ENCODE measurements at places on chromosomes 1 and 21.

DNA sequence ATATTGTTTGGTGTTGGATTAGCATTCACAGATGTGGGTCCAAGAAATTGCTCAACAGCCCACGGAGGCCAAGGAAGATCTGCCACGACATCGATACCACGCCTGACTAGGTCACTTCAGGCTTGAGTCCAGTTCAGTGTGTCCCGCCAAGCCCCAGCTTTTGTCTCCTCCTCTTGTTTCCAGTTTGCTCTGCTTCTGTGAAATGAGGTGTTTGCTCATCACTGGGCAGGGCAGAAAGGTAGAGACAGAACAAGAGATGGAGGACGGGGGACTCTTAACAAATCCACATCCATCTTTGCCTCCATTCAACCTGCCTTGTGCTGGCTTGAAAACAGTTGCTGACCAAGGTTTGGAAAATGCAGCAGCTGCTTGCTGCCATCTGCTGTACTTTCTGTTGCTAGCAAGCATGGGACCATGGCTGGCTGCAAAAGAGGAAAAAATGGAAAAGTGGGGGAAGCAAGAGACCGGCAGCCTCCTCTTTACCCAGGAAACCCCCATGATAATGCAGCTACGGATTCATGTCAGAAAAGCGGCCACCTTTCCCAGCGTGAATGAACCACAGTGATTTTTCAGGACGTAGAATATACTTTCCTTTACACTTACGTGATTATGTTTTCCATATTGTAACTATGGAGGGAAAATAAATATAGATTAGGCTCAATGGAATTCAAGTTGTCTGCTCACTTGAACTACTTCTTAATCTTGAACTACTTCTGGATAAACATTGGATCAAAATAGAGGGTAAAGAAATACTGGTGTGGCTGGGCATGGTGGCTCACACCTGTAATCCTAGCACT is 80.2 kb upstream of the GREM2 start:
- DNase-seq: peak; percentile 43

DNA sequence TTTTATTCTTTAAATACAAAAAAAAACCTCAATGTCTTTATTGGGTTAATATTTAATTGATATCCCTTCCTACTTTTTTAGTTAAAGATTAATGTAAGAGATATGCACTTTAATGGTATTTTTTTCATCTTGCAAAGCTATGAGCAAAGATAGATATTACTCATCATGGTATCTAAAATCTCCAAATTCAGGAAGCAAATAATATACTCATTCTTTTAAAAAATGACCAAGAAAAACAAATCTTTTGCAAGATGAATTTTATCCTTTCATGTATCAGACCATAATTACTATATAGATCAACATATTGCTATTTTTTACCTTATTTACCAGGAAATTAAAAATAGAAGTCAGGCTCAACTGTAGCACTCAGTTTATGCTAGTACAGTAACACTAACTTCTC is 330.4 kb downstream of the KCNT2 start:
- DNase-seq: no peak

GRCh38 chr1:12461754-12462153 is 156.3 kb downstream of the DHRS3 start:
- DNase-seq: no peak

DNA sequence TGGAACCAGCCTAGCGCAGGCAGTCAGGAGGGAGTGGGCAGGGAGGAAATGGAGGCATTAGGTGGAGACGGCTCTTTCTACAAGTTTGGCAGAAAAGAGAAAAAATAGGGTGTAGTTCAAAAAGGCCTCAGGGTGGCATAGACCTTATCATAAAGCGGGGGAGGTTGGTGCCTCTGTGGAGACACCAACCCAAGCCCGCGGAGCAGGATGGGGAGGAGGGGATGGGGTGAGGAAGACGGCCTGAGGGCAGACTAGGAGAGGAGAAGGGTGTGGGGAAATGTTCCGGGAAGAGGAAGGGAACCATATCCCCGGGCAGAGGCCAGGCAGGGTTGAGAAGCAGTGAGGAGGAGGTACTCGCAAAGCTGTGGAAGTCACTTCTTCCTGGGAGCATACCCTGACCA is 17.4 kb upstream of the SHE start:
- DNase-seq: no peak

GRCh38 chr1:197725044-197725443 is 50.2 kb downstream of the DENND1B start:
- DNase-seq: no peak

DNA sequence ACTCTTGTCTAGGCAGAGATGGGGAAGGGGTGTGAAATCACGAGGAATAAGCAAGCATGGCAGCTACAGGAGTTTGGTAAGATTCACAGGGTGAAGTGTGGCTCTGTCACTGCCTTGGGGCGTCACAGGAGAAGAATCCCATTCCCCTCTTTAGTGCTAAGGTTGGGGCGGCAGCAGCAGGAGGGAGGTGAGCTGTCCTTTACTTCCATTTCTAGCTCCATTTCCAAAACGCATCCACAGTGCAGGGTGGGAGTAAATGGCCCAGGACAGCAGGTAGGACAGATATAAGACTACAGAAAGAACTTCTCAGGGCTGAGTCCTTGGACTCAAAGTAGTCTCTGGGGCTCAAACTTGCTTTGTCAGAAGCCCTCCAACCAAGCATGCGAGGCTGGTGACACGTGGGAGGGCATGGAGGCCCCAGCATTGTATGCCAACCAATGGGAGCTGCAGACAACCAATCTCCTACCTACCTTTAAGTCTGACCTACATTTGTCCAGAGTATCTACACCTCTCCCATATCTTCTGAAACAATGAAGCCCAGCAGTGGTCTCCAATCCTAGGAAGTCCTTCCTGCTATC is 8.5 kb downstream of the MEF2D start:
- no peak for DNase-seq

- DNase-seq: no peak
Measured at GRCh38 chr1:236639686-236640085, 35.4 kb upstream of the HEATR1 start.

- DNase-seq: no peak
Measured at GRCh38 chr1:173212952-173213491, 5.9 kb upstream of the TNFSF4 start.

DNA sequence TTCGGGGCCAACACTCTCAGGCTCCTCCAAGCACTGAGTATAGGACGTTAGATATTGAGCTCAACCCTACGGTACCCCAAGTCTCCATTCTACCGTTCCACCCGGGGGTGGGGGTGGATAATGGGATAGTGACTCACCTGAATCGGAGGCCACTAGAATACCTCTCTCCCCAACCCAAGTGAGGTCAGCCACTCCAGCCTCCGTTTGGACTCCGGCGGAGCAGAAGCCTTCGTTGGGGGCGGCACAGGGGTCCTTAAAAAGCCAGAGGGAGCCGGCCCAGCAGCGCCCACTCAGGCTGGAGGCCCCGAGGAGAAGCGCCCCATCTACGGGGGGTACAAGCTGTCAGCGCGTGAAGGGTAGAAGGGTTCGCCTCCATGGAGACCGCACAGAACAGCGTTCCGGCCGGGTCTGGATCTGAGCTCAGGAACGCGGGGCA is 556 bp downstream of the WDR77 start:
- no peak for DNase-seq

DNA sequence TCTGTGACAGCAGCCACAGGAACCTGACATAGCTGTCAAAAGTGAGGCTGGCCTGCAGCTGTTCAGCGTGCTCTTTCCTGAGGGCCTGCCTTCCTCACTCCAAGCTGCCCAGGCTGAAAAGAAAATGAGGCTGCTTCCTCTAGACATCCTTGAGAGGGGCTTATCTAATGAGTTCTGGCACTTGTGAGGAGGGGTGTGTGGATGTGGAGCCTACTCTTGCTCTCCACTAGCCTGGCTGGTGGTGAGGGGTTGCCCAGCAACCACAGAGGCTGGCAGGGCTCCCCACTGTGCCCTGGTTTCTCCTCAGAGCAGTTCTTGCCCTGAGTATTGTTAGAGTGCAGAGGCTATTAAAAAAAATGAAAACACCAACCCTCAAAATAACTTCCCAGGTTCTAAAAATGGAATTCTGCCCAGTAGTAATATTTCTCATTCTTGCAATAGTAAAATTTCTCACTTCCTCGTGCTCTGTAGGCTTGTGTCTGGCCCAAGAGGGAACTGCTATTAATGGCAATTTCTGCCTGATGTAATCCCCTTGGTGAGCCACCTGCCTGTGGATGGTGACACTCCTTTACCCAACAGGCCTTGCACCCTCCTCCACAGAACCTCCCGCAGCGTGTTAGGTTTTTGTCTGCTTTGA is 52.6 kb upstream of the EPS8L3 start:
- no peak for DNase-seq

DNA sequence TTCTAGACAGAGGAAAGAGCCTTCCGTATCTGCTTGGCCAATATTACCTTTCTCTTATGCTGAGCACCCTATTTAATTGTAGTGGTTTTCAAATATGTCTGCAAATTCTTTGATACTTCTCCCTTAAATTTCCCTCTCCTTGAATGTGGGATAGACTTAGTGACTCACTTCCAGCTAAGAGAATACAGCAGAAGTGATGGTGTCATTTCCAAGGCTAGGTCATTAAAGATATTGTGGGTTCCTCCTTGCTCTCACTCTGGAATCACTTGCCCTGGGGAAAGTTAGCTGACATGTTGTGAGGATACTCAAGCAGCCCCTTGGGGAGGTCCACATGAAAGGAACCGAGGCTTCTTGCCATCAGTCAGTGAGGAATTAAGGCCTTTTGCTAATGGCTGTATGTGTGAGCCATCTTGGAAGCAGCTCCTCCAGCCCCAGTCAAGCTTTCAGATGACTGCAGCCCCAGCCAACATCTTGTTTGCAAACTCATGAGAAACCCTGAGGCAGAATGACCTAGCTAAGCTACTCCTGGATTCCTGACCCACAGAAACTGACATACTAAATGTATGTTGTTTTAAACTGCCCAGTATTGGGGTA is 8.1 kb upstream of the CITED4 start:
- no peak for DNase-seq

DNA sequence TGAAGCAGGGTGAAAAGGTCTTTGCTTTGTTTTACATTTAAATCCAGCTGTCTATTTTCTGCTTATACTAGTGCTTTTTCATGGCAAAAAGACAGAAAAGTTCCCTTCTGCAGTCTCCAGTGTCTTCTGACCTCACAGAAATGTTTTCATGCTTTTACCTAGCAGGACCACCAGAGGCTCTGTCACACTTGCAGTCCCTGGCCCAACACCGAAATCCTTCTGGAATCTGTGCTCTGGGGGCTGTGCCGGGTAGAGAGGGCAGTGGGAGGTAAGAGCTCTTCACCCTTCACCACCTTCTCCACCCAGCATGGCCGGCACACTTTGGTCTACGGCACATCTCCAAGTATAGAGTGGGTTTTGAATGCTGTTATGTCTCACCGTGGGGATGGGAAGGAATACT is 20.8 kb downstream of the GNAT2 start:
- no peak for DNase-seq

DNA sequence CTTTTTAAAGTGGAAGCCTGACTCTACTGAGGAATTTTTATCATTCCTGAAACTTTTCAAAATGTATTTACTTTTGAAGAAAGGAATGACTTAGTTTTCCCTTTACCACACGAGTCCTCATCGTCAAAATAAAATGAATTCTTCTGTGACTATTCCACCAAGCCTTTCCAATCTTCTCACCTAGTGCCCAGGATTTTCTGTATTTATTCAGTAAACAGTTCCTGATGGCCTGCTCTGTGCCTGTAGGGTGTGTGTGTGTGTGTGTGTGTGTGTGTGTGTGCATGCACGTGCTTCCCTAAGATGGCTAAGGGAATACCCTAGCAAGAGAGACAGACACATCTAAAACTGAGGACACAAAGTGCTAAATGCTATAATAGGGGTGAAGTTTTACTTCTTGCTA is 395.0 kb upstream of the USP24 start:
- no peak for DNase-seq

DNA sequence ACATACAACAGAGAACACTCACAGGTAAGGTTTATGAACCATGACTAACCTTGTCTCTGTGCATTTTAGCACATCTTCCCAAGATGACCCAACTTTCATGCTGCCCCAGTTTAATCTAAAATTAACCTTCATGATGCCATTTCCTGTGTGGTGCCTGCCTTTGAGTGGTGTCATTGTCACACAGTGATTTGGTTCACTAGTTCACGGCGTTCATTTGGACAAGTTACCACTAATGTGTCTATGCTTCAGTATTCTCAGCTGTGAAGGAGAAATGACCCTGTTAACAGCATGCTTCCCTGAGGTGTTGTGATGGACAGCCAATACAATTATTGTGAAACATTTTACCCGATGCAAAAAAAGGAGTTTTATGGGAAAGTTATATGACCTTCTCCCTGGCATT is 693.1 kb downstream of the RWDD3 start:
- no peak for DNase-seq

GRCh38 chr21:32468681-32469111 is 56.2 kb downstream of the EVA1C start:
- no peak for DNase-seq

DNA sequence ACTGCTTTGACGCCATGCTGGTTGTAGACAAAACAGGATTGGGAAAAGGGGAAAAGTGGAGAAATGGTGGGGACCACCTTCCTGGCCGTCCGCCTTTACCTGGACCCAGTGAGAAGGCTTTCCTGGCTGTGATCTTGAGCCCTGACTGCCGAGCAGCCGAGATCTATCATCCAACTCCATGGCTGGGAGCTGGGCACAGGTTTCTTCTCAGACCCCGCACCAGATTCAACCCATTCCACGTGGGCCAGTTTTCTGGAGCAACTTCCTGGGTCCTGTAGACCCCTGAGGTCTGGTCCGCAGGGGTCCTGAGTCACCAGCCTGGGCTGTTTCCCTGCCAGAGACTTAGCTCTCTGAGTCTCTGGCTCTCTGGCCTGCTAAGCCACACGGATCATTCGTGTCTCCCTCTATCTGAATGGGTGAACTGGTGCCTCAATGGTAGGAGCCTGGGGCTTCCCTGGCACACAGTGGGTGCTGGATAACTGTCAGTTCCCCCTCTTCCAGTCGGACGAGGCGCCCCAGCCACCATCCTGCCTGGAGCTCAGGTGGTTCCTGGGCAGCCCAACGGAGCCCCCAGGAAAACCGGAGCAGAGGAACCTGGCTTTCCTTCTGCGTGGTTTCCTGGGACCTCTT is 4.5 kb upstream of the NPHP4 start:
- peak; percentile 16 for DNase-seq

GRCh38 chr21:41830764-41831452 is 48.2 kb downstream of the PRDM15 start:
- no peak for DNase-seq

- no peak for DNase-seq
Measured at GRCh38 chr1:23719162-23719820, 24.0 kb upstream of the ELOA start.

GRCh38 chr1:23051290-23051909 is 32.1 kb downstream of the KDM1A start:
- no peak for DNase-seq

Data from left hindlimb (tissue), 1 donor.